Chondrocyte (in vitro differentiated cells): ENCODE measurements at places on chromosomes 2 and 18.

- DNase-seq: no peak
Measured at GRCh38 chr2:199216253-199216652, 241.5 kb downstream of the SATB2 start.

DNA sequence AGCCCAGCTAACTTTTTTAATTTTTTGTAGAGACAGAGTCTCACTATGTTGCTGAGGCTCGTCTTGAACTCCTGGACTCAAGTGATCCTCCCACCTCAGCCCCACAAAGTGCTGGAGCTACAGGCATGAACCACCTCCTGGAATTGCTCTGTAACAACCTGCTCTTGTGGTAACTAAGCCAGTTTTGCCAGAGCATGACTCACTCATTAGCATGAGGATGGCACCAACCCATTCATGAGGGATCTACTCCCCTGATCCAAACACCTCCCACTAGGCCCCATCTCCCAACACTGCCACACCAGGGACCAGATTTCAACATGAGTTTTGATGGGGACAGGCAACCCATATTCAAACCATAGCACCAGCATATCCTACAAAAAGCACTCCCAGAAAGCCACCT, 348.9 kb upstream of the RAB12 start:
- DNase-seq: no peak

- DNase-seq: no peak
Measured at GRCh38 chr2:80154231-80154915, 150.2 kb downstream of the LRRTM1 start.

GRCh38 chr2:108224022-108224421, 15.7 kb upstream of the SULT1C3 start:
- no peak for DNase-seq

DNA sequence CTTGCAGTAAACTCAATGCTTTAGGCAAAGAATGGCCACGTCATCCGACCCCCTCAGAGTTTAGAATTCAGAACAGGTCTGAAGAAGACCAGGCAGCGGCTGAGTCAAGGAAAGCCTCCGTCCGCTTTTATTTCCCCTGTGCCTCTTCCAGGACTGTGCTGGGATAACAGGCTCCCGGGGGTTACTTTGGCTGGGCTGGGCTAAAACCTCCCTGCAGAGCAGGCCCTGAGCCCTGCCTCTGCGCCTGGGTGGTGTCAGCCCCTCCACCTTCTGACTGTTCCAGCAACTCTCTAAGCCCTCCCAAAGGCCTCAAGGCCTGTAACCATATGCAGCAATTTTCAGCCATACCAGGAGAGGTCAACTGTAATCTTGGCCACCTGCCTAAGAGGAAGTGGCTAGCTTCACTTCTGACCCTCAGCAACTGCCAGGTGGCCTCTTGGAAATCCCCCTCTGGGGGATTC, 166.5 kb downstream of the RPIA start:
- no peak for DNase-seq

DNA sequence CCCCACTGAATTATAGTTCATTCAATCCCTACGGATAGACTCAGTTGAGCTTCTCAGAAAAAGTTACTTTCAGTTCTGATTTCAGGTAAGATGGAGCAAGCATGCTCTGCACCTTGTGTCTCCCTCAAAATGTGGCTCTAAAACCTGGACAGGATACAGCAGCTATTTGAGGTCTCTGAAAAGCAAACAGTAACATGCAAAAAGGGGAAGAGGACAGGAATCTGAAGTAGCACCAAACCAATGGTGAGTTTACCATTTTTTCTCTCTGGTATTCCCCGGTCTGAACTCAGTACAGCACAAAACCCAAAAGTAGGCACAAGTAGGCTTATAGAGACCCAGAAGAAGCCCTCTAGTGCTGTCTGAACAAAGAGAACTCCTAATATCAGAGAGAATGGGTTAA, 34.1 kb downstream of the LANCL1 start:
- no peak for DNase-seq

DNA sequence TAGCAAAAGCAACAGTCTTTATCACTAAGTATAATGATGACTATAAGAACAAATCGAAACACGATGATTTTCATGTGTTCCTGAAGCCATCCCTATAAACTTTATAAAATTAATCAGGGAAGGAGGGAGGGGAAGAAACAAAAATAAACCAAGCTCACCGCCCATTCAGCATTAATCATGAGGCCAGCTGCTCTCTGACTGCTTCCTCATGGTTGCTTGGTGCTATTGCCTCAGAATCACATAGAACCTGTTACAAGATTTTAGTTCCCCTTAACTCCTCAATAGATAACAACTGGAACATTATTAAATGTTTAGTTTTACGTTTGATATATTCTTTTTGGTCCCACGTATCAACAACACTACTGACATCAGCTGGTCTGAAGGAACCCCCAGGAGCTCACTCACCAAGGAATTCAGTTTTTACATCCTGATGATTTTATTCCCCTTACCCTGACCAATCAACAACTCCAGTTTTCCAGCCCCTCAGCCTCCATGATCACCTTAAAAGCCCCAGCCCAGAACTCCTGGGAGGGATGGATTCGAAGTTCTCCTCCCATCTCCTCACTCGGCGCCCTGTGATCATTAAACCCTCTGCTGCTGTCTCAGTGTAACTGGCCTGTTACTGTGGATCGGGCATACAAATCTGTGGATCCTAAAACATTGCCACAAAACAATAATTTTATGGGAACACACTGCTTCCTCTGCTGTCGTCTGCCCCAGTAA, 10.6 kb upstream of the HNRNPLL start:
- DNase-seq: no peak

GRCh38 chr2:235690809-235691450, 197.1 kb downstream of the AGAP1 start:
- DNase-seq: no peak

DNA sequence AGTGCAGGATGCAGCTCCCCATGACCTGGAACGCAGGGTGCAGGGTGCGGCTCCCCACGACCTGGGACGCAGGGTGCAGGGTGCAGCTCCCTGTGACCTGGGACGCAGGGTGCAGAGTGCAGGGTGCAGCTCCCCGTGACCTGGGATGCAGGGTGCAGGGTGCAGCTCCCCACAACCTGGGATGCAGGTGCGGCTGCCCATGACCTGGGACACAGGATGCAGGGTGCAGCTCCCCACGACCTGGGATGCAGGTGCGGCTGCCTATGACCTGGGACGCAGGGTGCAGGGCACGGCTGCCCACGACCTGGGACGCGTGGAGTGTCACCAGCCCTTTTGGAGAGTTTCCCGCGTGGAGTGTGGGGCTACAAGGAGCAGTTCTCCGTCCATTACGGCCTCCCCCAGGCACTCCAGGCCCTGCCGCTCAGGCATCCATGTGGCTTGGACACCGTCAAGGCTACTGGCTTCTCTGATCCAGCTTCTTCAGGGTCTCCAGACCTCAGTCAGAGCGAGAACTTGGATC, 38.7 kb downstream of the PXDN start:
- no peak for DNase-seq

GRCh38 chr2:221541131-221541735, 30.9 kb downstream of the EPHA4 start:
- DNase-seq: no peak

- DNase-seq: no peak
Measured at GRCh38 chr18:25827961-25828561, 262.4 kb downstream of the SS18 start.

- DNase-seq: no peak
Measured at GRCh38 chr2:3779496-3780049, 76.2 kb downstream of the DCDC2C start.

GRCh38 chr2:38194751-38195150, 118.8 kb upstream of the CYP1B1 start:
- no peak for DNase-seq

- DNase-seq: peak; percentile 89
Measured at GRCh38 chr2:78778756-78779510, 246.6 kb upstream of the REG3G start.

DNA sequence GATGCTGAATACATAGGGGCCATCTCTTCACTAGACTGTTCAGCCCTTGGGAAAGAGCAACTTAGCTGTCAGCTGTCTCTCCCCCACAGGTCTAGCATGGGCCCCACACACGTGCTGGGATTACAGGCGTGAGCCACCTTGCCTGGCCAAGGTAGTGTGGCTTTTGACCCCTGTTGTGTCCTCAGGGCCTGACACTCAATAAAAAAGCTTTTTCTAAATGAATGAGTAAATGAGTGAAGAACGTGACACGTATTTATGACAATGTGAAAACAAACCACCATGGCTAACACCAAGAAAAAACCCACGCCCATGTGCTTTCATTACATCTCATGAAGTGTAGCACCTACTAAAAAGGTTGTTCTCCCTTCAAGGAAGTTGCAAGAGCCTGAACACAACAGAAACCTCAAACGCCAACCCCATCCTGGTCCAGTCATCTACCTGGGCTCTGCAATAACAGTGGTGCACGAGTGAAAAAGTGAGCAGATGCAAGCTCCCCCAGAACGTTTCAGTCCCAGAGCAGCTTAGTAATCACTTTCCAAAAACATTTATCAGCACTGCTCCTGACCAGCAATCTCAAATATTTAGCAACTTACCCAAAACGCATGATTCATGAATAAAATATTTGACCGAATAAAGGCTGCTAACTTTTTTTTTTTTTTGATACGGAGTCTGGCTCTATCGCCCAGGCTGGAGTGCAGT, 3.4 kb downstream of the WDFY1 start:
- DNase-seq: no peak

GRCh38 chr18:23538870-23539269, 35.6 kb downstream of the RMC1 start:
- DNase-seq: no peak

DNA sequence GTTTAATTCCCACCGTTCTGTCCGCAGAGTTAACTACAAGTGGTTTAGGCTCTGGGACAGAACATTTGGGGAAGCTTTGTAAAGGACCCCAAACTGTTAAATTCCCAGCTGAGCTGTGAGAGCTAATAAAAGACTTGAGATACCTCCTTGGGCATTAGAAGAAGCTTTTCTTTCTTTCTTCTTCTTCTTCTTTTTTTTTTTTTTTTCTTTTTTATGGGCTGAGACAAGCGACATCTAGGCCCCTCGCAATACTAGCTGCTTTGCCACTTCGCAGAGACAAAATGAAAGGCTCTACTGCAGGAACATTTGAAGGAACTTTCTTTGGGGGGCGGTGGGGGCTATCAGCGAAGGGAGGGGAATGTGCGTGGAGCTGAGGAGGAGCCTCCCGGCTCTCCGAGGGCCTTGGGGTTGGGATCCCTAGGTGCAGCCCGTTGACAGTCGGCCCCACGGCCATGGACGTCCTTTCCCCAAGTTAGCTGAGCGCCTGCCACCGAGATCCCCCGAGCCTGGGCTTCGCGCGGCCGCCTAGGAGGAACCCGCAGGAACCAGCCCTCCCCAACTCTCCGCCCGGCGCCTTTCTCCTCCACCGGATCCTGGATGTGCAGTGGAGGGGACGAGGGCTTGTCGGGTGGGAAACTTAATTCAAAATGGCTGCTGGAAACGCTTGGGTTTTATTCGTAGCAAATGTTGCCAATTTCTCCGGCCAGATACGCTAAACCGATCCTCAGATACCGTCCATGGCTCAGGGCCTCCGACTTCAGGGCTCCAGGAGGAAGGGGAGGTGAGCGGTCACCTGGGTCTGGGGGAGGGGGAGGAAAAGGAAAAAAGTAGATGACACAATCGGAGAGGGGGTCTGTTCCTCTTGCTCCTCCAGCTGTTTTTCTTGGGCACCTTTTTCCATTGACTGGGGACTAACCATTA, 4.2 kb downstream of the MEIS1 start:
- no peak for DNase-seq

- DNase-seq: no peak
Measured at GRCh38 chr18:51070545-51070944, 40.5 kb downstream of the SMAD4 start.

- DNase-seq: no peak
Measured at GRCh38 chr2:134413430-134413829, 159.6 kb downstream of the MGAT5 start.

DNA sequence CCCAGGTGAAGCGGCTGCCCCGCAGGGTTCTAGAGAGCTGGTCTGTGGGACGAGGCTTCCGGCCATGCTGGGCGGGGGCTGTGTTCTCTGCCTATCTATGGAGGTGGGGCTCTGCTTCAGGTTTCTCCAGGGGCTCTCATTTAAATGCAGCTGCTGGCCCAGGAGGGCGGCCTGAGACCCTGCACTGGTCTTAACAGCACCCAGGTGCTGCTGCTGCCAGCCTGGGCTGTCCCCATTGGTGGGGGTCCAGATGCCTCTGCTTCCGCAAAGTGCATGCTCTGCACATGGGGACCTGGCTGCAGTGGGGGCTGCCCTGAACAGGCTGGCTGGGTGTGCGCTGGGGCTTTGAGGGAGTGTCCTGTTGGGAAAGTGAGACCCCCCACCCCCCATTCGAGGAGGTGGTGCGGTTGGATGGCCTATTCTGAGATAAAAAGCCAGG, 29.7 kb upstream of the ALLC start:
- peak; percentile 86 for DNase-seq

DNA sequence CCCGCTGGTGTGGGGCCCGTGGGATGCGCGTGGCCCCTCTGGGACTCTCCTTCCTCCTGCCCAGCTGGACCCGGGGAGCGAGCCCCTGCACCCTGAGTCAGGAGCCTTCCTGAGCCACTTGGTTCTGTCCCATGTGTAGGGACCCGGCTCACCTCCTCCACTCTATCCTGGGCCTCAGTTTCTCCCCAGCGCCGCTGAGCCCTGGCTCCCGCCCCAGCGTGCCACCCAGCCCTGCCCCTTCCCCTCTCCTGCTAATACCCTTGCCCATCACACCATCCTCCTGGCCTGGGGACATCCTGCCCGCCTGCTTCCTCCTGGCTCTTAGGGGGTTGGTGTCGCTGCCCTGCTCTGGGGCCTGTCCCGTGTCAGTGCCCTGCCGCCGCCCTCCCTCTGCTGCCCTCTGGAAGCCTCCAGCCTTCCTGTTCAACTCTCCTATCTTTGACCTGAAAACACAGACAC, 24.8 kb downstream of the GPC1 start:
- peak; percentile 84 for DNase-seq

DNA sequence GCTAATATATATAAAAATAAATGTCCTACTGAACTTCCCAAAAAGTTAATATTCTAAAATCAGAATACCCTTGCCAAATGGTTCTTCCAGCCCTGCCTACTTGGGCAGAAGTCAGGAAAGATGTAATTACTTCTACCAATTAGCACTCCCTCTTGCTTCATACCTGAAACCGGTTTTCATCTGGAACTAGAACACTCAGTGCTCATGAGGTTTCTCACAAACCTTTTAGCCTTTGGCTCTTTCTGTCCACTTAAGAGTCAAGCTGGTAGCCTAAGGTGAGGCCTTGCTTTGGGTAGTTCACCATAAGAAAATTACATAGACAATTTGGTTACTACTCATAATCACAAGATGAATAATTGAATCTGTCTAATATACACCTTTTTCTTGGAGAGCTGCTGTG, 4.1 kb downstream of the DSG3 start:
- DNase-seq: no peak

- no peak for DNase-seq
Measured at GRCh38 chr2:110741491-110741980, 9.2 kb downstream of the ACOXL start.
